Activated CD8-positive, alpha-beta memory T cell treated with anti-CD3 and anti-CD28 coated beads for 4 hours (primary cell): ENCODE measurements at places on chromosomes 2 and 18.

DNA sequence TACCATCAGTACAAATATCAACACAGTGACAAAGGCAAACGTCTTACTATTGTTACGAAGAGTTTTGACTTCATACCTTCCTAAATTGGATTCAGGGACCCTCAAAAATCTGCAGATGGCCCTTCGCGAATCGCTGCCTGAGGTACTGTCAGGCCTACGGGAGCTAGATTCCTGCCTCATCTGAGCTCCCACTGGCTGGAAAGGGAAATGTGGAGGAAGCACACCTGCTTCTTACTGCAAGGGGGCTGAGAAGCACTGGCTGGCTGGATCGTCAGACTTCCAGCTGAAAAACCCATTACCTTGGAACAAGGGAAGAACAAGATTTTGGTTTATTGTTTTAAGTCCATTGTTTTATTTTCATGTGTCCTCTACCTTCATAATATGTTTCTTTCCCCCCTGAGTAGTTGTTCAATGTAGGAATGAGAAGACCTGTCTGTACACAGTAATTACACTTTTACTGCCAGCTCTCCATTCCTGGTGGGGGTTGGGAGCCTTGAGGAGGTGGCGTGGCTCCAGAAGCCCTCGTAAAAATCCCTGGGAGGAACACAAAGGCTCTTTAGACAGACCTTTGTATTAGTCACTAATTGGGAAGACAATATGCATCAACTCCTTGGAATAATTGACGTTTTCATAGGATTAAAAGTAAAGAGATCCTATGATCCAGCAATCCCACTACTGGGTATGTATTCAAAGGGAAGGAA is 124.1 kb upstream of the NOSTRIN start:
- no peak for DNase-seq

GRCh38 chr2:143875295-143876233 is 644.4 kb downstream of the ZEB2 start:
- DNase-seq, result no peak

DNA sequence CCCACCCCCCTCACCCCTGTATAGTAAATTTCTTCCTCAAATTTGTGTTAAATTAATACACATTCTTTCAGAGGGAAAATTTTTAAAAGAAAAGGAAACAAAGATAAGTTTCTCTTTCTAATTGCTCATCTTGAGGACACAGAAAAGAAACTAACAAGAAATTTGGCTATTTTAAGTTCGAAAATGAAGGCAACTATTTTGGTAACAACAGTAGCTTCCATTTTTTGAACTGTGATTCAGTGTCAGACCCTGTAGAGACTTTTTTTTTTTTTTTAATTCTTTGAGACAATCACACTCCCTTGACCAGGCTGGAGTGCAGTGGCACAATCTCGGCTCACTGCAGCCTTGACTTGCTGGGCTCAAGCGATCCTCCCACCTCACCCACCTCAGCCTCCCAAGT is 194.9 kb downstream of the SS18 start:
- no peak for DNase-seq

- DNase-seq, result no peak
These were observed 359.9 kb upstream of the SLC14A2 start for GRCh38 chr18:45255197-45255890.

DNA sequence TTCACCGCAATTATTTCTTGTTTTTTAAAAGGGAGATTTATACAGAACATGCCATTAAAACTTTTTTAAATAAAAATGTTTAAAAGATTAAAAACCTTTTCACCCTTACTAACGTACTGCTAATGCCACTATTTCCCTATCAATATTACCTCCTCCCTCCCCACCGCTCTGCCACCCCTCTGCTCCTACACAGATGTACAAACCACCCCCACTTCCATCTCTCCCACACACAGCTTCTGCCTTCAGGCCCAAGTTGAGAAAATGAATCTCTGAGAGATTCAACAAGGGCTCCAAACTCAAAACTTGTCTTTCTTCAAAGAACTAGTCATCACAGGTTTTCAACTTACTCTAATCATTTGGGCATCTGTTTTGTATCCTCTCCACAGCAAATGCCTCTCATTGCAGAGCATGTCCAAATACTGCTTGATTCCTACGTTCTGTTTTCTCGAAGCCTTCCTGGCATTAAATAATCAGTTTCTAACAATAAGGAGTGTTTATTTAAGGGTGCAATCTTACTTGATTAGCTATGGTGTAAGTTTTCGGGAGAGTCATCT is 32.1 kb downstream of the FARSB start:
- DNase-seq, result no peak

DNA sequence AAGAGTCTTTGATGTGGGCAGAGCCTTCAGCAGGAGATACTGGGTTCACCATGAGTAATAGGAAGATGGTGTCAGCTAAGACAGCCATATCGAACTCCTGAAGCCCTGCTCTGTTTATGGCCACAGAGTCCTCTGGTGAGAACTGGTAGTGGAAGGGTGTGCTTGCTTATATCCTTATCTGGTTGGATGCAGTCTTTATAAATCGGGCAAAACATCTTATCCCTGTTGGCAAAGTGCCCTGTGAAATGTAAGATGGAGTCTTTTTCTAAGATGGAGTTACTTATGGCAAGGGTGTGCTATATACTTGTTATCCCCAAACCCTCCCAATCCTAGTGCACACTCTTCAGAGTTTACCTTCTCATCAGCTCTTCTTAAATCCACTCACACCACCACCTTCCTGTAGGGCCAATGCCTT is 190.8 kb upstream of the PARD3B start:
- DNase-seq, result no peak

DNA sequence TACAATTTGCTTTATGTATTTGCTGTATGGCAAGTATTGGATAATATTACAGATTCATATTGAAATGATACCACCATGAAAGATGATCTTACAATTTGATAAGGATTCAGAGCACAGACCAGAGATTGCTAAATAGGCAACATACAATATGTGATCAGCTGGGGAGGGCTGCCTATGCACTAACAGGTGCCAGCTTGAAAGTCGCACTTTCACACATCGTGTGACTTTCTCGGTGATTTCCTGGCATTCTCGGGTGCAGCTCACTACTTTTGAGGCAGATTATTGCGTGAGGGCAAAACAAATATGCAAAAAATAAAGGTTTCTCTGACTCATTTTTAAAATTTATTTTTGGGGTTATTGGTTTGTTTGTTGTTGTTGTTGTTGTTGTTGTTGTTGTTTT is 36.0 kb downstream of the RBMS1 start:
- DNase-seq, result no peak

DNA sequence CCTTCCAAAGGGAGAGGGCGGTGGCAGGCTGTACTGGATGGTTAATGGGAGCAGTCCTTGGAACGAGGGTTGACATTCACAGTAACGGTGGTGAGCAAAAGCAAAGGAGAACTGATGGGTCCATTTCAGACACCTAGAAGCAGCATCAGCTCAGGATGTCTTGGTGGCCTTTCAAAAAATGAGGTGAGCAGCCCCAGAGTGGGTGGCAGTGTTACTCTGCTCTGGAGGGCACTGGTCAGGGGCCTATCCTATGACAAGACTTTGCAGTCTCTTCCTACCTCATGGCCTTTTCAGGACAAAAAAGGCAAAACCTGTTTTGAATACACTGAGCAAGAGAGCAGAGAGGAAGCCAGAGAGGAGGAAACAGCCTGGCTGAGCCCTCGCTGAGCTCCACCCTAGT is 23.5 kb downstream of the CAPN14 start:
- DNase-seq, result no peak

GRCh38 chr18:76524900-76525698 is 30.1 kb upstream of the ZNF516 start:
- DNase-seq, result no peak

DNA sequence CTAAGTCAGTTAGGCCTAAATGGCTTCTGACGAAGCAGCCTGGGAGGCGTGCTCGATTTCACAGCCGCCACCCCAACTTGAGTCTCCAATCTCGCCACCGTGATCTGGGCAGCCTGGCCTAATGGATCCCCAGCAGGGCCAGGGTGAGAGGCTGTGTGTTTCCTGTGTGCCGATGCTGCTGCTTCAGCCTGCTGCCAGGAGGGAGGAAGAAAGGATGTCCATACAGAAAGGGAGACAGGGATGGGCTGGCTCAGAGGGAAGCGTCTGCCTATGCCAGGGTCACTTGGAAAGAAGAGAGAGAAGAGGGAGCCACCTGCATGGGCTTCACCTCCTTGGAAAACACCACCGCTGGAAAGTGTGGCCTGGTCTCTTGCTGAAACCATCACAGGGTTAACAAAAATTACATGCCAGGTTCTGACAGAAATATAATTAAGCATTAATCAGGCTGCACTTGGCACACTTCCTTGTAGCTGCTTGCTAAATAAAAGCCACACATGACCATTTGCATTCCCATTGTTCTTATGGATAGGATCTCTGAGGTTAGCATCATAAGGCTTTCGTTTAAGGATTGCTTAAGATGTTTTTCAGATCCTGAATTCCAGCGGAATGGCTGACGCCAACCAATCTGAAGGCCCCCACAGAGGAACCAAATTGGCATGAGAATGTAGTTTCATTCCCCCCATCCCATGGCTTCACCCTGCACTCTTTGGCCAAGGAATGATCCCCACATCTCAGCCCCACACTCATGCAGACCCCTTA is 108.8 kb upstream of the SLC1A4 start:
- DNase-seq, result no peak

DNA sequence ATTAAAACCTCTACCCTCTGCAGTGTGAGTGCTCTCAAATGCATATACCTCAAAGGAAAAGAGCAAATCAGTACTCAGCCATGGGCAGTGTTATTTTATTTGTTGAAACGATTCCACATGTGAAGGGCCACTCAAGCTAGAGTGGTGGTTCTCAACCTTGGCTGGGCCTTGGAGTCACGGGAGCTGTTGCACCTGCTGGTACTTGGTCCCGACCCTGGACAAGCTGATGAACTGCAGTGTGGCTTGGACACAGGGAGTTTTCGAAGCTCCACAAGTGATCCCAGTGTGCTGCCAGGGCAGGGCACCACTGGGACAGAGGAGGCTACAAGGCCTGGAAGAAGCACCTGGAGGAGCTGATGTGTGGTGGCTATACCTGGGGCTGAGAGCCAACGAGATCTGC is 19.7 kb downstream of the GNLY start:
- no peak for DNase-seq

DNA sequence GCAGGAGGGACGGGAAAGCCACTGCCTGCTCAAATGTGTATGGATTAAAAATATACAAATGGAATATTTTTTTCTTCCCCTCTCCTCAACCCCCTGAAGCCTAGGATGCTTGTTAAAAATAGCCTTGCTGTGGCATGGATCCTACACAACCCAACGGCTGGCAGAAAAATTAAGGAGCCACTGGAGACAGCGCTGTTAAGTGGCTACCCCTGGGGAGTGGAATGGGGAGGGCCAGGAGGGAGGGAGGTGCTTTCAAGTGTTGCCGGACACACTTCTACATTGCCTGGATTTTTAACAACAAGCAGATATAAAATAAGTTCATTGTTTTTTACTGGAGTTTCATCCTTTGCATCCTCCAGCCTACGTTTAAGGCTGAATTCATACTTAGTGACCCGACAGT is 66.6 kb downstream of the ZBTB7C start:
- DNase-seq, result no peak

DNA sequence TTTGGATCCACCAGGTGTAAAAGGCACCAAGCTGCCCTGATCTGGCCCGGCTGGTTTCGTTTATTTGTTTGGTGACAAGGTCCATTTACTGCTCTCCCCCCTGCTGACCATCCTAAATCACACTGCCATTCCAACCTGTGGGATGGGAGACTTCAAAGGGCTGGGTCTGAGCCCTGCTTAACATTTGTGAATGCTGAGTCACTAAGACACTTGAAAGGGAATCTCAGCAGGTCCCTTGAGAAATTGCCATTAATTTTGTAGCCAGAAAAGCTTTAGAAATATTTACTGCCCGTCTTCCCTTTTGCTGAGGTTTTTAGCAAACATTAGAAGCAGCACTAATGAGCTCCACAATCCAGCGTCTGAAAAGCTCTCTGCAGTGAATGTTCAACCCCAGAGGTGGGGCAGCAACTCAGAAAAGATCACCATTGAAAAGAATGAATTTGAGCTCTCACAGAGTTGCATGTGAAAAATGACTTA is 133.8 kb downstream of the ARL4C start:
- DNase-seq, result no peak

DNA sequence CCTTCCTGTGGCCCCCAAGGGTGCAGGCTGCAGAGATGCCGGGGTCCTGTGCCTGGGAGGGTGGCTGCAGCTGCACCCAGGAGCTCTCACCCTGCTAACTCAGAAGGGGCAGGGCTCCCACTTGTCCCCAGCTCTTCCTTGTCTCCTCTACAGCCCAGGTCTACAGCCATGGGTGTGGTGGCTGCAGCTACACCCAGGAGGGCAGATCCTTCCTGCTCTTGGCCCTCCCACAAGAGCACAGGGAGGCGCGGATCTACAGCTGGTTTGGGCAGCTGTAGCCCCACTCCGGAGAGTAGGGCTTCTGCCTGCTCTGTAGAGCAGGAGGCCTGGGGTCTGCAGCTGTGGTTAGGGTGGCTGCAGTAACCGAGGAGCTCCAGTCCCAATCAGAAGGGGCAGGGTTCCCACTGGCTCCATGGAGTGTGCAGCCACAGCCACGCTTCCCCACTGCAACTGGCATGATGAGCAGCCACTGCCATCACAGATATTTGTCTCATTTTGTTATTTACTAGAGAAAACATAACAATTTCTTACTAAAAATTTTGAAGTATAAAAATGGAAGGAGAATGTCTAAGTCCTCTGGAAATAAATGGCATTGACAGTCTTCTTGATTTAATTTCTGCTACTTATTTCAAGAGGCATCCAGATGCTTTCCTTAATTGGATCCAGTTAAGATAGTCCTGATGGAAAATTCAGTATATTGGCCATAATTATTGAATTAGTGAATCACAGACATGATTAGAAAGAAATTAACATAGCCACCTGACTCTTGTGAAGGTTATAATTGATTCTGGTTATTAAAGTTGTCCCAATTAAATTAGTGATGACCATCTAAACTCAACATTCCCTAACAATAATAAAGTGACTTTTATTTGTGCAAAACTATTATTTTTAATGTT is 233.6 kb downstream of the KCNE4 start:
- DNase-seq, result no peak
